ENCODE measurements at places on chromosomes 3 and 15.
A peak's percentile ranks its signal among the peaks of the same experiment; 100 is the strongest.

DNA sequence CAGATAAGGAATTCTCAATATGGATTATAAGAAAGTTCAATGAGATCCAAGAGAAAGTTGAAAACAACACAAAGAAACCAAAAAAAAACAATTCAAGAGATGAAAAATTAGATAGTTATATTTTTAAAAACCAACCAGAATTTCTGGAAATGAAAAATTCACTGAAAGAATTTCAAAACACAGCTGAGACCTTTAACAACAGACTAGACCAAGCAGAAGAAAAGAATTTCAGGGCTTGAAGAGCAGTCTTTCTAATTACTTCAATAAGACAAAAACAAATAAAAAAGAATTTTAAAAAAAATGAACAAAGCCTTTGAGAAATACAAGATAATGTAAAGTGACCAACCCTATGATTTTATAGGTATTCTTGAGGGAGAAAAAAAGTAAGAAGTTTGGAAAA lies 155.4 kb downstream of the ZMAT3 start:
- DNase-seq, result no peak

- DNase-seq, result no peak
These were observed 47.5 kb downstream of the PRTG start for GRCh38 chr15:55695432-55695831.

DNA sequence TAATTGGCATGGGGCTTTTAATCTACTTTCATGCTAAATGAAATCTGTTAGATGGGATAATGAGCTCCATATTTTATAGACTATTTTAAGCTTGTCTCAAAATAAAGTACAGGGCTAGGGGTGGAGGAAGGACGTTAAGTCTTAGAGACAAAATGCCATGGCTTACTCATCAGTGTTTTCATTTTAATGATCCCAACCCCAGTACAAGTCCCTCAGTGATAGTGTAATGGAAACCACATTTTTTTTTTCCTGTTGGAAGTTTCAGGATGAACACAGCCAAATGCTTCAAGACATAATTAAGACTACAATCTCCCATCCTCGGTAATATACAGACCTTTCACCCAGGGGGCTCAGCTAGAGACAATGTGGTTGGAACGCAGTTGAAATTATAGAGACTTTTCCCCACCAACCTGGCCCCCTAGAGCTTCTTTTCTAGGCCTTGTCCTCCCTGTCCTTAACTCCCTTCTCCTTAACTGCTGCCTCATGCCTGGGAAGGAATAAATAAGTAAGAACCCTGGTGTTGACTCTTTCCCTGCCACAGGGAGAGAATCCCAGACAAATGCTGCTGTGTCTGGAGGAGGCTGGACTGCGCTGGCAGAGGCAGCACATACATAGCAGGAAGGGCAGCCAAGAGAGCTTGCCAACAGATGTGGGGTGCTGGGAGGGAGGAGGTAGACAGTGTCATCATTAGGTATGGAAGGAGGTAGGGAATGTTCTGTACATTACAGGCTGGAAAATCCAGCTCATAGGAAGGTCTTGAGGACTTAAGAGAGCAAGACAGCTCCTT lies 115.4 kb upstream of the ROPN1 start:
- DNase-seq, result no peak

GRCh38 chr3:72227486-72228070 lies 442.6 kb upstream of the PROK2 start:
- DNase-seq, result no peak

DNA sequence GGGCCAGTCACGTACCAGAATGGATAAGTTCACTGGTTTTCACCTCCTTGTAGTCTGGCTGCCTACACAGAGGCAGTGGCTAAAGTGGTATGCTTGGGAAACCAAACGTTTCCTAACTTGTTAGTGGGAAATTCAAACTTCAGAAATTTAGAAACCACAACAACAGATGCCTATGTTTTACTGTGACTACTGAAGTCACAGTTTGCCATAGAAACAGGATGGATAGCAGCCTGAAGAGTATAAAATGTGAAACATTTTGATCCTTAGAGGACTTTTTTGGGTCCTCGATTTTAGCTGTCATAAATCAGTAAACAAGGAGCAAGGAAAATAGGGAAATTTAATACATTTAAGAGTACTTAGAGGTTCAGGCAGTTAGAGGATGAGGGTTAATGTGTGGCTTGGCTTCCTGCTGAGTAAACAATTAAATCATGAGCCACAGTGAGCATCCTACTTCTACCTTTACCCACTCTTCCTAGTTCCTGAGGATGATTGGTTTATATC lies 48.6 kb downstream of the CMSS1 start:
- DNase-seq, result no peak

DNA sequence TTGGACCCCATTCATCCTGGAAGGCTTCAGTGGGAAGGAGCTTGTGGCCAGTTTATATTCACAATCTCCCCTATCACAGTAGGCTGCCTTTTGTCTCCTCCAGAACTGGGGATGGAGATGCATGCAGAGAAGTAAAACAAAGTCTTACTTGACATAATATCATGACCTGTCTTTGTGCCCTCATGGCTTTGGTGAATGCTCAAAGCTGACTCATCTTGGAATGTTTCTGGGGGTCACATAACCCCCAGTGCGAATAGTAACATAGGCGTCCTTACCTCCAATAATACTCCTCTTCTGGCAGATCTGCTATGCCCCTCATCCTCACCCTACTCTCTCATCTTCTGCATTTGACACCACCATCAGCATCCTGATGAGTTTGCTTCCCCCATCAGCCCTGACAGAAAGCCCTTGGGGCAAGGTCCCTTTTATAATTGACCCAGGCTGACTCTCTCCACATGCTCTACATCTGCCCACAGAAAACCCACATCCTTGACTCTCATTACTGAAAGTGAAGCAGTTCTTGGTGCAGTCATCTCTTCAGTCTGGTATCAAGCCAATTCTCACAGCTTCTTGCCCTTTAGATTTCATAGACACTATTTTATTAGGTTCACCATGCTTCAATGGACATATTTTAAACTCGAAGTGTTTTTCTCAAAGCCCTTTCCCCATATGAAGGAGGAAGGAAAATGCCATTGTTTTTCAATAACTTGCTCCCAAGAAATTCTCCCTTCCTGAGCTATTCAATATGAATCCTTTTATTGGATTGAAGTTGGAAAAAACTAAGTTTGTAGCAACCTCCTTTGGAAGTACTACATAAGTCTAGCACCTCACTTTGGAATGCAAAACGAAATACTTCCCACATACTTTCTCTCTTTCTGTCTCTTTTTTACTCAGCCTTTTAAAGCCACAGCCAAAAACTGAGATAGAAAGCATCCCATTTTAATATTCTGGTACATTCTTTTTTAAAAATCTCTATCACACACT lies 36.6 kb downstream of the OSTN start:
- DNase-seq, result no peak

DNA sequence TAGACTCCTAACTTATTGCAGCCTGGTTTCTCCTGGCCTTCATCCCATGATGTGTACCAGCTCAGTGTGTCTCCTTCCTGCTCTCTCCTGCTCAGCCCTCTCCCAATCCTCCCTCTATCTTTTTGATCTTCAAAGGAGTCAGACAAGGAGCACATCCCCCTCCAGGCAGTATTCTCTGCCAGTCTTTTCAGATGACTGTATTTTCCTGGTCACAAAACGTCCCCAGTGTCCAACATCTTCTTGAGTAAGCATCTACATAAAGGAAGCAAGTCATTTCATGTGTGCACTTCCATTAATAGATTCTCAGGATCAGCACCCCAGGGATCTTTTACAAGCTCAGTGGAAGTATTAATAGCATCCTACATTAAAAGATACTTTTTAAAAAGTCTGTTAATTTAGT lies 148.9 kb upstream of the THBS1 start:
- DNase-seq, result no peak

- DNase-seq, result no peak
These were observed 14.3 kb downstream of the ALDH1A3 start for GRCh38 chr15:100893964-100894295.

DNA sequence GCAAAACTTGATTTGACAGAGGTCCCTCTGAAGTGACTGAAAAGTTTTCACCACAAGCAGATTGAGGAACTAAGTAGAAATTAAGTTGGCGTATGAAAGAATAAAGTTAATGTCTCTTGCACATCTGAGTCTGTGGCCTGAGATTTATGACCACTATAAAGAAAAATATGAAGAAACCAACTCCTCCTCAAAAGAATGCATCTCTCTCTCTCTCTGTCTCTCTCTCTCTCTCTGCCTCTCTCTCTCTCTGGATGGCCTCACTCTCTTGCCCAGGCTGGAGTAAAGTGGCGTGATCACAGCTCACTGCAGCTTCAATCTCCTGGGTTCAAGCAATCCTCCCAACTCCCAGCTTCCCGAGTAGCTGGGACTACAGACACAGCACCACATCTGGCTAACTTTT lies 55.2 kb downstream of the RPL22L1 start:
- DNase-seq, result no peak

GRCh38 chr15:90358124-90359033 lies 6.3 kb downstream of the ZNF774 start:
- no peak for DNase-seq

DNA sequence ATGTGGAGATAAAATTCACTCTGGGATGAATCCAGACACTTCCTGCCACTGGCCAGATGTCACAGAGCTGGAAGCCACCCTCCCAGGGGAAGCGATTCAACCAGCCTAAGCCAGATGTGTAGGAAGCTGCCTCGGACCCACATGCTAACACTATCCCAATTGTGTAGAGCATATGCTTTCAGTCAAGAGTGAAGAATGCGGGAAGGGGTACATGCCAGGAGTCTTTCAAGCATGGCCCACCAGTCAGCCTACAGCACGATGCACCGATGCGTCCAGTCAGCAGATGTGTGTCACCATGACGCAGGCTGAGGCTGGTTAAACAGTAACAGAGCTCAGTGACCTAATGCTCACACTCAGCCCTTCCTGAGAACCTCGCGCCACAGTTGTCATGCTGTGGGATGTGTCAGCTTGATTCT lies 38.8 kb upstream of the BNC1 start:
- no peak for DNase-seq

- no peak for DNase-seq
These were observed 118.9 kb upstream of the IGSF10 start for GRCh38 chr3:151579571-151580270.

GRCh38 chr15:69729167-69729748 lies 276.6 kb downstream of the RPLP1 start:
- DNase-seq, result peak; percentile 53

GRCh38 chr3:128076483-128077201 lies 24.4 kb downstream of the SEC61A1 start:
- no peak for DNase-seq

- no peak for DNase-seq
These were observed 225.9 kb downstream of the OXSM start for GRCh38 chr3:26015752-26016151.

GRCh38 chr3:19702416-19703078 lies 231.5 kb downstream of the EFHB start:
- DNase-seq, result no peak

DNA sequence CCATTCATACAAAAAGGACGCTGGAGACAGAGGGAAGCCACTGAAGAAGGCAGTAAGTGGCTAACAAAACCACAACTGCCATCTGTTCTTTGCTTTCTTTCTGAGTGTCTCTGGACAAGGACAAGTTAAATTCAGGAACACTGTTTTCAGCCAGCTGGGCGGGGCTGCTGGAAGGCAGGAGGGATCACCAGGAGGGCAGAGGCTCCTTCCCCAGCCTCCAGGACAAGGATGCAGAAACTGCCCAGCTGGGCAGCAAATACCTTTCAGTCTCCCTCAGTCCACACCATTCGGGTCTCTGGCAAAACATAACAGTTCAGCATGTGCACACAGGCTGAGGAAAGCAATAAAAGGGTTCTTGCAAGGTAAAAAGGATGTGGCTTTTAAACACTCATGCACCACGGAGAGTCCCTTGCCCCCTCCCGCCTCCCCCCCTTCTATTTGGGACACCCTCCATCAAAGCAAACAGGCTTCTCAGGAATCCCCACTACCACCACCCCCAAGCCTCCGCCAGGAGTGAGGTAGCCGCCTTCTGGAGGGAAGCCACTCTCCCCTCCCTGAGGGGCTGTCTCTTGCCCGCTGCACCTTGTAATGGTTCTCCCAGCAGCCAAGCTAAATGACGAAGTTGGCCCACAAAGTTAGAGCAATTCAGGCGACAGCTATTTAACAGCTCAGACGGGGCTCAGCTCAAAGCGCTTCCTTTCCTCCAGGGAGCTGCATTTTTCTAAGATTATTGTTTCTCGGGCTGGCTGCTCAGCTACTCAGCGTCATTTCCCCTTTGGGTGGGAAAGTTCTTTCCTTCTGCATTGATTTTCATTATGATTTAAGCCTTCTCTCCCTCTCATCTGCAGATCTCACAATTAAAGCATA lies 3.8 kb downstream of the HEG1 start:
- peak; percentile 51 for DNase-seq

Measured in activated T-helper 1 cell treated with Interleukin-2 at 50 U/mL for 16 hours (primary cell).